ENCODE measurements at places on chromosomes 1 and 21.
A peak's percentile ranks its signal among the peaks of the same experiment; 100 is the strongest.

- DNase-seq = peak; percentile 37
Measured at GRCh38 chr21:32329331-32329730, 30.7 kb downstream of the MRAP start.

- DNase-seq = no peak
Measured at GRCh38 chr1:165355139-165355976, 1.2 kb downstream of the LMX1A start.

- DNase-seq = no peak
Measured at GRCh38 chr1:157961805-157962762, 31.4 kb upstream of the KIRREL1 start.

GRCh38 chr1:2208309-2209239 is 14.0 kb upstream of the FAAP20 start:
- DNase-seq = no peak

DNA sequence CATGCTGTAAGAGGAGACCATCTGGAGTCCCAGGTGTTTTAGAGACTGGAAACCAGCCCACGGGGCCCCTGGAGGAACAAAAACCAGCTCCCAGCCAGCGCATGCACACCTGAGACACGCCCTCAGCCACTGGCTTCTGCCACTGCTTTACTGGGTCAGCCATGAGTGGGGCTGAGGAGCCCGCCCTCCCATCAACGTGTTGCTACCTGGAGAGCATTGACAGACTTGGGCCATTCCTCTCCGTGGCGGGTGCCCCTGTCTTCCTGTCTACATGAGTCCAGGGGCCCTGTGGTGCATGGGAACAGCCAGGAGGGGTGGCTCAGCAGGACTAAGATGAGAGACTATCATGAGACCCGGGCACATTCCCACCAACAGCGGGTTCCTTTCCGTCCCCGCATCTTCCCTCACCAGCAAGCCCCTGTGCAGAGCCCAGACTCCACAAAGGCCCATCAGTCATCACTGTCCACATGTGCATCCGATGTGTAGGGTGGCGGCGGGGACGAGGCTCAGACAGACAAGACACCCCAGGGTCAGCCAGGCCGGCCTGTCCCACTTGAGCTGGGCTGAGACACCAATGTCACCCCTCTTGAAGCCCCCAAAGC is 45.4 kb upstream of the POFUT2 start:
- no peak for DNase-seq

GRCh38 chr1:66747501-66747900 is 4.8 kb upstream of the DYNLT5 start:
- no peak for DNase-seq

Measured in right renal pelvis (tissue), 4 donors.